ENCODE measurements at places on chromosomes 7 and 10. TPM values are rescaled to one million over a fixed set of nuclear protein-coding genes. Genes with fewer than 3 reads are reported as not detected.

COL26A1 gene
- total RNA-seq: 0.25 TPM

- DNase-seq: no peak
Observed at GRCh38 chr7:47932016-47932415, 16.2 kb downstream of the PKD1L1 start.

HOXA10 gene
- not detected for total RNA-seq

C10orf71 gene
- total RNA-seq: not detected

DNA sequence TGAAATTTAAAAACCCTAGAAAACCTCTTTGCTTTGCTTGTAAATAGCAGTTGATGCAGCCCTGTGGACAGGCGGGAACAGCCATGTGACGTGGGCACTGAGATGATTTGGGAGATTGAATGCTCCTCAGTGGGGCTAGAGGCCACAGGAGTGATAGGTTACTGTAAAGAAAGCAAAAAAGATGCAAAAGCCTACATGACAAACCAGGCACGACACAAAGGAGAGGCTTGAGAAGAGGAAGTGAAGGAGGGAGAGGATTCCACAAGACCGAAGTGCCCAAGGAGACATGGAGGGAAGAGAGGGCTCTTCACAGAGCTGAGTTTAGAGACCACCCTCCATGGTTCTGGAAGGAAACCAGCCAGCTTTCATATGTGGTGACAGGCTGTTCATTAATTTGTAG is 25.7 kb downstream of the IKZF1 start:
- no peak for DNase-seq

- no peak for DNase-seq
Observed at GRCh38 chr7:158399762-158400161, 187.9 kb downstream of the PTPRN2 start.

GRCh38 chr10:59864141-59864962 is 42.0 kb downstream of the CCDC6 start:
- no peak for DNase-seq

DNA sequence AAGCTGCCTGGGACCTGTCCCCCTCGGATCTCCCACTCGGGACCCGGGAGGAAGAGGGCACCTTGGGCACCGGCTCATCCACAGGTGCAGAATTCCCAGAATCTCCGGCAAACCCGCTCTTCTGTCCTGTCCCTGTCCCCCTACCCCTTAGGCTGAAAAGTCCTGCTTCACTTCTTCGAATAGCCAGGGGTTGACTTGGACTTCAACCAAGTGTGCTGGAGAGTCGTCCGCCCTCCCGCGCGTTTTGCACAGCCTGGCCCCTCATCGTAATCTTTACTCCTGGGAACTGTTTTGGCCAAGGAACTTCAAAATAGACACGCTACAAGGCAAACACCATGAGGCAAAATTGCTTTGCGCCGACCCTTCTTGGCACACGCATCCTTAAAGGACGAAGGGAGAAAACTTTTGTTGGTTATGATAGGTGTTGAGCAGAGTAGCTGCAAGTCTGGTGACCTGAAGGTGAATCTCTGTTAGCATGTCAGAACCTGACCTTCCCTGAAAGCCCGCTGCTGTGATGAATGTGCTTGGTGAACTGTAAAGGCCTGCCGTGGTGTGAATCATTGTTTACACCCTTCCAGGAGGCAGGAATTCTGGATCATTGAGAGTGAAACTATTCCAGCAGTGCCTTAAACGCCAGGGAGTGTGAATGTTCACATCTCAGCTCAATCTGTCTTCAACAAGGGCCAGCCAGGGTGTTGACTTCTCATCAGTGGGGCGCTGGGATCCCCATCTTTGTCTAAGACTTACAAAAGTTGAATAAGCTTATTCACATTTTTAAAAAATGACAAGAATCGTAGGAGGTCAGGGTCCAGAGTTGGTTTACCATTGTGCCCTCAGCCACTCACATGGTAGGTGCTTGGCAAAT is 589 bp upstream of the RAPGEF5 start:
- peak; percentile 24 for DNase-seq

DNA sequence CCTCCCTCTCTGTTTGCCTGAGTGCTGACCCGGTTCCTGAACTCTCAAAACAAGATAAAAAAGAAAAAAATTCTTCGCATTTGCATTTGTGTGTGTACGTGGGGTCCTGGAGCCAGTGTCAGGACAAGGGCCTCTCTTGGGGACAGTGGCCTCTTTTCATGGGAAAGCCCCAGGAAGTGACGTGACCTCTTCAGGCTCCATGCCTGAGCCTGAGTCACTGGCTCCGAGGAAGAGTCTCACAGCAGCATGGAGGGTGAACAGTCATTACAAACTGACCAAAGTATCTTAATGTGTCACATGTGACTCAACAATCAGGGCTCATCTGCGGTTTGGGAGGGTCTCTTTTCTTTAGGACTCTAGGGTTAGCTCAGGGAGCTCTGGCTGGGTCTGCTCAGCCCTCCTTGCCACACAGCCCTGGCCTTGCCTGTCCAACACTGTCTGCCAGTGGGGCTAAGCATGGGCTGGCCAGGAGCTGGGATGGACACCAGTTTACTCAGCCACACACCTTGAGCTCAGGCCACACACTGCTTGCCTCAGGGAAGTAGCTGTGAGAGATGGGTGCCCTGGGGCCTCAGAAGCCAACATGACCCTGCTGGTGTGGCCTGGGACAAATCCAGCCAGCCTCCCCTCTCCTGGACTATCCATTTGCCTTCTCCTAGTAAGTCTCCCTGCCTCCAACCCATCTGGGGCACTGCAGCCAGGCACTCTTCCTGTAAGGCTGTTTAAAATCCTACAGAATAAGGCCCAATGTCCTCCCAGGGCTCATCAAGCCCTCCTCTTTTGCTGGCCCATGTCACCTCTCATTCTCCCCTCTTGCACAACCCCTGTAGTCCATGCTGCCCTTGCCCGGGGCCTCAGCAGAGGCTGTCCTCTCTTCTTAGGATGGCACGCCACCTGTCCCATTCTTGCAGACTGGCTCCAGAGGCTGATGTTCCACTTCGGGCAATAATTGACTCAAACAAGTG is 10.5 kb downstream of the TMEM273 start:
- no peak for DNase-seq

GRCh38 chr7:90173127-90173844 is 19.0 kb downstream of the STEAP1 start:
- no peak for DNase-seq

DNA sequence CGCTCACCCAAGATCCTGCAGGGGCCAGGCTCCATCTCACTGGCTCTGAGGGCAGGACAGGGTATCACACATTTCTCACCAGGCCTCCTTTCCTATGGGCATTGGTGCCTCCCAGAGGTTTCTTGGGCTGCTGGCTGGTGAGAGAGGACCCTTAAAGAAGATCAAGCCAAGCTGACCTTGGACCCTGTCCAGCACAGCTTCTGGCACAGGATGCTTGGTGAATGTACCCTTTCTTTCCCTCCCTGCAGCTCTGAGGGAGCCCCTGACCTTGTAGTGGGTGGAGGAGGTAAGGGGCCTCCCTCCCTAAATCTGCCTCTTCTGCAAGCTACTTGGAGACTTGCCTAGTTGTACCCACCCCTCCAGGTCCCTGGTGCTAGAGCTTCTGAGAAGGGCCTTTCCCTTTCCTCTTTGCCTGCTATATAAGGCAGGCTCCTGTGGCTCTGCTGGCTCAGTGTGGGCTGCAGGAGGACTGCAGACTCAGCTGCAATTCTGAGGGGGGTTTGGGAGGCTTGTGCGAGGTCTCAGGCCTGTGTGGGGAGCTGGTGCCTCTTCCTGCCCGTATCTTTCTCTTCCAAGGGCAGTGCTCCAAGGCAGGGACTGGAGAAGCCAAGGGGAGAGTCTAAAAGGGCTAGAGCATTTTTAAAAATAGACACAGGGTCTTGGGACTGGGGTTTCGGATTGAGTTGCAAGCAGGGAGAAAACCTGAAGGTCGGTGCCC is 11.7 kb upstream of the TRIM8 start:
- DNase-seq: peak; percentile 92

GRCh38 chr7:147912291-147912690 is 678.3 kb upstream of the C7orf33 start:
- peak; percentile 12 for DNase-seq

- no peak for DNase-seq
Observed at GRCh38 chr10:108404155-108404554, 1239.6 kb upstream of the SORCS1 start.

NUP42 gene
- 45.3 TPM for total RNA-seq

CAMK2B gene
- 0.40 TPM for total RNA-seq

MUC12 gene
- 5.5 TPM for total RNA-seq

PRR15 gene
- 0.71 TPM for total RNA-seq

DNA sequence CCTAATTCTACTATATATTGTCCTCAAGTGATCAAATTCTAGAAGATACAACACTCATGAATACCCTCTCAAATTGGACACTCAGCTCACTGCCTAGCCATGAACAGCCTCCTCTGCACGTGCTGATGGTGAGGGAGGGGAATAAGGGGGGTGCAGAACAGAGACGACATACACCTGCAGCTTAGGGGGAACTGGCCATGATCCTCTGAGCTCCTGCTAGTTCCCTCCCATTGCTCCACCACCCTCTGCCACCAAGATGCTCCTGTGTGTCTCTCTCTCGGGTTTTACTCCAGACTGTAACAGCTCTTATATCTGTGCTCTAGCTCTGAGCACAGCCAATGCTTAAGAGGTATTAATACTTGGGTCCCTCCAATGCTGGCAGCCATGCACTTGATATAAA is 70.7 kb downstream of the VOPP1 start:
- no peak for DNase-seq

DNA sequence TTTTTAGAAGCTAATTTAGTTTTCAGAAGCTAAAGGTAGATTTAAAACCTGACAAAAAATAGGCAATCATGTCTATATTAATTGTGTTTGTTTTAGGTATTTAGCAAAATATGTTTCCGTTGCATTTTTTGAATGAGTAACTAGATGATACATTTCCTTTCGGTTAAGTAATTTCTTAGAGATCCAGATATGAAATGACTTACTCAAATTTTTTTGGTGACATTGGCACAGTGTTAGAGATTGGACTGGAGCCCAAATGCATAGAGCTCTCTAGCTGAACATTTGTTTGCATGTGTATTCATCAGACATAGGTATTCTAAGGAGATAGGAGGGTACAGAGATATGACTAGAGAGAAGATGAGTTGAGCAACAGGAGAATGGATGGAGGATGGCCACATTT is 1.9 kb downstream of the BUB3 start:
- DNase-seq: no peak

GRCh38 chr7:75565132-75565837 is 73.2 kb downstream of the SPDYE5 start:
- peak; percentile 78 for DNase-seq

CALHM1 gene
- total RNA-seq: not detected

- no peak for DNase-seq
Observed at GRCh38 chr10:36688717-36689116, 436.7 kb upstream of the ANKRD30A start.

GRCh38 chr7:67764289-67764688 is 767.7 kb downstream of the TYW1 start:
- peak; percentile 52 for DNase-seq

GRCh38 chr7:86643561-86644281 is at the start of gene GRM3:
GRM3 (plus strand) TSS chr7:86643909; CDS start chr7:86765146, 121,237 bp downstream.
- DNase-seq: peak; percentile 74

DNA sequence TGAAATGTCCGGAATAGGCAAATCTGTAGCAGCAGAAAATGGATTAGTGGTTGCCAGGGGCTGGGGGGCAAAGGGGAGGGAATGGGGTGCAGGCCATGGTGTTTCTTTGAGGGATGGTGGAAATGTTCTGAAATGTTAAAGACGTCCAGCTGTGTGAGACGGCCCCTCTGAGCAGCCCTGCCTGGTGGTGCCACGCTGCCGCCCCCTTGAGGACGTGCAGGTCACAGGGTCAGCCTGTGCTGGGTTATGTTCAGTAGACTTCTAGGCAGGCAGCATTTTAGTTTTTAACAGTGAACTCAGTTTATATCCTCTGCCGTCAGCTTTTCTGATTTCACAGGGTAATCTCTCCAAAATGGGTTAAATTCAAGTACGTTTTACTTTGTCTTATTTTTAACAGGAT is 9.4 kb downstream of the NUB1 start:
- no peak for DNase-seq

DNA sequence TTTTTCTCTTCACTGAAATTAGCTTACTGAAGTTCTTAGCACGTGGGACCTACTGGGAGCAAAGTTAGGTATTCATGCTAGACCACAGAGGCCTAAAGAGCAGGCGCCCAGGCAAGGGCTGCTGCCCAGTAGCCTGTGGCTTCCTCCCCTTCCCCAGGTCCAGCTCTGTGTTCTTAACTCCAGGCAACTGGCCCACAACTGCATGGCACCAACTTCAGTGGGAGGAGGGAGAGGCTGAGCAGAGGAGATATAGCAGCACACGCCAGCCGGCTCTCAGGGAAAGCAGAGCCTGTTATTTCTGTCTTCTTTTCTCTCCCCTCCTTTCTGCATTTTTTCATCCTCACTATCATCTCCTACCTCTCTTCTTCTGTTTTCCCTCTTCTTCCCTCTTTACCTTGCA is 67.4 kb downstream of the PCGF5 start:
- DNase-seq: no peak

RBM20 gene
- total RNA-seq: 1.0 TPM

ADCYAP1R1 gene
- 0.25 TPM for total RNA-seq

DNA sequence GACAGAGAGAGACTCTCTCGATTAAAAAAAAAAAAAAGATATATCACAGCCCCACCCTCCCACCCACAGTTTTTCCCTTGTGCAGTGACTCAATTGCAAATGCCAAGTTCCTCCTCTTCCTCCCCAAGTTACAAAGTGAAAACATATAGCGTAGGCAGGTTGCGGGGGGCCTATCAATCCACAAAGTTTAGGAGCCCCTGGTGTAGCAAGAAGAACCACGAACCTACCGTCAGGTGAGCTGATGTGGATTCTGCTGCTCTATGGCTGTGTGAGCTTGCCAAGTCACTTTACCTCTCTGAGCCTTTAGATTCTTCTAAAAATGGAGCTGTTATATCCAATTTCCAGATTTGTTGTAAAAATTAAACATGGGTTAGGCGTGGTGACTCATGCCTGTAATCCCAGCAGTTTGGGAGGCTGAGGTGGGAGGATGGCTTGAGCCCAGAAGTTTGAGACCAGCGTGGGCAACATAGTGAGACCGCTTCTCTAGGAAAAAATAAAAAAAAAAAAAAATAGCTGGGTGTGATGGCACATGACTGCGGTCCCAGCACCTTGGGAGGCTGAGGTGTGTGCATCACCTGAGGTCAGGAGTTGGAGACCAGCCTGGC is 8.2 kb upstream of the RHBDD2 start:
- DNase-seq: no peak

DNA sequence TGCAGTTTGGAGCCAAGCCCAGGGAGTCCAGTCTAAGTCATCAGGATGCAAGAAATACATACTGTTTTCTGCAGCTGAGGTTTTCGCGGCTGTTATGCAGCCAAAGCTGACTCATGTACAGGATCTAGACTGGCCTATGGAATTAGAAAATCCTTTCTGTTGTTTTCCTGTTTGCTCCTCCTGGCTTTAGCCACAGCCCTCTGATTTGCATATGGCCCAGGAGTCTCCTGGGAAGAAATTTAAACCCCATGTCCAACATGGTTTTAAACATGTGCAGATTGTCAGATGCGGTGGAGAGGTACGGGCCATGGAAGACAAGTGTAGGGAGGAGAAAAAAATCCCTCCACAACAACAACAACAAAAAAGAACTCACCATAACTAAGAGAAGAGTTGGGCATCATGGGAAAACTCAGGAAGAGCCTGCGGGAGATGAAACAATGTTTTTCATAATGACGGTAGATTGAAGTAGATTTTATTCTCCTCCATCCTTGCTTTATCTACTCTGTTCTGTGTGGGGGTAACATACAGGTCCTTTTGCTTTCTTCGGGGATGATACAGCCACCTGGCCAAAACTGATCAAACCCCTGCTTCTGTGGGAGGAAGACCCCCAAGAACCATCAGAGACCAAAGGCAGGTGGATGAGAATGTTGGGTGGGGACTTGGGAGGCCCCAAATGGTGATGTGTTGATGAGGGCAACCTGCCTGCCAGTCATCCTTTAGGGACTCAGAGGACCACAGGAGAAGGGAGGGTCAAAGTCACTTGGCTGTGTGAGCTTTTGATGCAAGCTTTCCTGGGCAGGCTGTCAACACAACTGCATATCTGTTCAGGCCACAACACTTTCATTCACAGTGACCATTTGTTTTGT is 29.8 kb upstream of the GNA12 start:
- DNase-seq: peak; percentile 47

Measured in lung (tissue), 17 donors.